ENCODE measurements at places on chromosomes 5 and 9.

- DNase-seq = peak; percentile 9
Observed at GRCh38 chr9:117644932-117645636, 59.1 kb upstream of the TLR4 start.

DNA sequence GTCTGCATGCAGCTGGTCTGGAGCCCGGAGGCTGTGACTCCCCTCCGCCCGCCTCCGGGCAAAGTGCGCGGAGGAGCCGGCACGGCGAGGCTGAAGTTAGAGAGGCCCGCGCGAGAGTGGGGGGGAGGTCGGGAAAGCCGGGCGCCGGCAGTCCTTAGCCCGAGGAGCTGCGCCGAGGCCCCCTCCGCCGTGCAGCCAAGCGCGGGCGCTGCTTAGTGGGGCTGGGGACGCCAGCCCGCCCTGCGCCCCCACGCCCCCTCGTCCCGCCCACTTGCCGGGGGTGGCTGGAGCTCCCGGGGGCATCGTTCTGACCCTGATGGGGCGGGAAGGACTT, 403 bp downstream of the NINJ1 start:
- peak; percentile 68 for DNase-seq

- DNase-seq = no peak
Observed at GRCh38 chr5:138353560-138354080, 1.1 kb downstream of the KDM3B start.

DNA sequence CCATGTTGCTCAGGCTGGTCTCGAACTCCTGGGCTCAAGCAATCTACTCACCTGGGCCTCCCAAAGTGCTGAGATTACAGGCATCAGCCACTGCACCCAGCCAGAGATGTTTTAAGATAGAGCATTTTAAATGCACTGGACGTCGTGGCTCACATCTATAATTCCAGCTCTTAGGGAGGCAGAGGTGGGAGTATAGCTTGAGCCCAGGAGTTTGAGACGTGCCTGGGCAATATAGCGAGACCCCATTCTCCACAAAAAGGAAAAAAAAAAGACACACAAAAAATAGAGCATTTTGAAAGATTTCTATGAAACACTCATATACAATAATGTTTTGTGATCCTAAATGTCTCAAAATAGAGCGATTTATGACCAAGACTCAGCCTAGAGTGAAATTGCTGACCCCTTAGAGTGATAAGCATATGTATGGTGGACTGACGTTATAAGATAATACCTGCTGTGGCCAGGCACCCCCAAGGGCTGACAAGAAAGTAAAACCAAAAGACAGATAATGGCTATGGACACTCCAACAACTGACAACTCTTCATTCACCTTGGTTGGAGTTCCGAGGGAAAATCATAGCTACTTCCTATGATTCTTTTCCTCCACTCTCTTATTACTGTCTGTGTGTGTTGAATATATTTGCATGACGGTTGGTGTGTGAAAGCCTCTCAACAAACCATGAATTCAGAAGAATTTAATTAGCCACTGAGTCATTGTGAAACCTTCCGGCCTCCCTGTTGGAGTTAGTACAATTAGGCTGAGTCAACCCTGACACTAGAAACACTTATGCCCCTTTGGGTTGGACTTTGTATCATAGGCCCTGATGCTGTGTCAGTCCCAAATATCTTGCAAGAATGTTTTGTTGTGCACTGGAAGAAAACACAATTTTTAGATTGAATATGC, 526.5 kb upstream of the NUDT12 start:
- DNase-seq = no peak

DNA sequence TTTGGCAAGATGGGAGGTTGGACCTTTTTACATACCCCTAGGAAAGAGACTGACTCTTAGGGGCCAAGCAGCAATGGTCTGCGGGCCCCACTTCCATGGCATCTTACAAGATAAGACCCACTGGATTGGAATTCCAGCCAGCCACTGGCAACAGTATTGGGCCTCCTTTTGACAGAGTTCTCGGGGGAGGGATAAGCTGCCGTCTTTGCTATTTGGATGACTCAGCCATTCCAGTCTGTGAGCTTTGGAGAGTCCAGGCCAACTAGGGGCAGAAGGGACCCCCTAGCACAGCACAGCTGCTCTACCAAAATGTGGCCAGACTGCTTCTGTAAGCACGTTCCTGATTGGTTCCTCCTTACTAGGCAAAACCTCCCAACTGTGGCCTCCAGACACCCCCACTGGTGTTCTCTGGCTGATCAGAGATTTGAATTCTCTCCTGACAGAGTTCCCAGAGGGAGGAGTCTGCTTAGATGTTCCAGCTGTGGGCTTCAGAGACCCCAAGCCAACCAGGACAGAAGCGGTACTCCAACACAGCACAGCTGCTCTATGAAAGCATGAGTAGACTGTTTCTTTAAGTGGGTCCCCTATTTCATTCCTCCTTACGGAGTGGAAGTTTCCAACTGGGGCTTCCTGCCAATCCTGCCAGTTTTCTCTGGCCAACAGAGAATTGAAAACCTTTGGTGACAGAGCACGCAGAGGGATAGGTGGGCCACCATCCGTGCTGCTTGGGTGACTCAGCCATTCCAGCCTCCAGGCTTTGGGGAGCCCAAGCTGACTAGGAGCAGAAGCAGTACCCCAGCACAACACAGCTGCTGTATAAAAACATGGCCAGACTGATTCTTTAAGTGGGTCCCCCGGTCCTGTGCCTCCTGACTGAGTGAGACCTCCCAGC, 672.1 kb upstream of the RIOK2 start:
- DNase-seq = no peak

- DNase-seq = no peak
Observed at GRCh38 chr5:150137997-150138396, 17.6 kb downstream of the PDGFRB start.

DNA sequence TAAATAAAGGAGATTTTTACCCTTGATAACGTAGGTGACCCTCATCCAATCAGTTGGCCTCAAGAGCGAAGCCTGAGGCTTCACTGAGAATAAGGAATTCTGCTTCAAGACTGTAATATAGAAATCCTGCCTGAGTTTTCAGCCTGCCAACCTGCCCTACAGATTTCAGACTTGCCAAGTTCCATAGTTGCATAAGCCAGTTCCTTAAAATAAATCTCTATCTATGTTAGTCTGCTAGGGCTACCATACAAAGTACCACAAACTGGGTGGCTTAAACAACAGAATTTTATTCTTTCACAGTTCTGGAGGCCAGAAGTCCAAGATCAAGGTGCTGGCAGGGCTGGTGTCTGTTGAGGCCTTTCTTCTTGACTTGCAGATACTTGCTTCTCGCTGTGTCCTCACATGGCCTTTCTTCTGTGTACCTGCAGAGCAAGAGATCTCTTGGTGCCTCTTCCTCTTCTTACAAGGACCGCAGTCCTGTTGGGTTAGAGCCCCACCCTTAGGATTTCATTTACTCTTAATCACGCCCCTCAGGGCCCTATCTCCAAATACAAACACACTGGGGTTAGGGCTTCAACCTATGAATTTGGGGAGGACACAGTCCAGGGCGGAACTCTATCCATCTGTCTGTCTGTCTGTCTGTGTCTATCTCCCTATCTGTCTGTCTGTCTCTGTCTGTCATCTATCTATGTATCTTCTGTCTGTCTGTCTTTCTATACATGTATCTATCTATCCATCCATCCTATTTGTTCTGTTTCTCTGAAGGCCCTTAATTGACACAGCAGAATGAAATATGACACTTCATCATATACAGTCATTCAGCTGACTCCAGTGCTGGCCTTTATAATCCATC, 17.0 kb upstream of the CMBL start:
- DNase-seq = no peak

DNA sequence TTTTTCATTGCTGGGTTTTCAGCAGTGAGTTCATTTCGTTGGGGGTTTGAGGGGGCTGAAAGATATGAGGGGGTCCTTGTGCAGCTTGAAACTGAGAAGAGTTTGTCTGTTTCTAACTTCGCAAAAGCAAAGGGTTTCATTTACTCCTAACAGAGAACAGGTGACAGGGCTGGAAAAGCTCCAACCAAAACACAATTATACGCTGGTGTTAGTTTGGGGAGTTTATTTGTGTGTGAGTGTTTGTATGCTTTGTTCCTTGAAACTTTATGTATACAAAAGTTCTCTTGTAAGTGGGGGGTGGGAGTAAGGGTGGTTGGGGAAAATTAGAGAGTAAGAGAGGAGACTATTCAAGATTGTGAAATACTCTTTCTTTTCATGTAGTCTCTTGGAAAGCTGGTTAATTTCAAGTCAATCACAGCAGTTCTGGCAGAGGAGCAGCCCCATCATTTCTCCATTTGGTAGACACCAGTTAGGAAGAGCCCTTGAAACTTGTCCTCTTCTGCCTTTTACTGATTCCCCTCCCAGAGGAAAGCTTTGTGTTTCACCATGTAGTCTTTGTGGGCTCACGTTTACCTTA, 881 bp downstream of the TNFAIP8 start:
- DNase-seq = no peak

GRCh38 chr9:90838581-90839154, 37.0 kb downstream of the SYK start:
- DNase-seq = no peak

- DNase-seq = no peak
Observed at GRCh38 chr9:17614250-17614649, 35.4 kb downstream of the SH3GL2 start.

- no peak for DNase-seq
Observed at GRCh38 chr9:110842986-110843385, 174.4 kb downstream of the MUSK start.

DNA sequence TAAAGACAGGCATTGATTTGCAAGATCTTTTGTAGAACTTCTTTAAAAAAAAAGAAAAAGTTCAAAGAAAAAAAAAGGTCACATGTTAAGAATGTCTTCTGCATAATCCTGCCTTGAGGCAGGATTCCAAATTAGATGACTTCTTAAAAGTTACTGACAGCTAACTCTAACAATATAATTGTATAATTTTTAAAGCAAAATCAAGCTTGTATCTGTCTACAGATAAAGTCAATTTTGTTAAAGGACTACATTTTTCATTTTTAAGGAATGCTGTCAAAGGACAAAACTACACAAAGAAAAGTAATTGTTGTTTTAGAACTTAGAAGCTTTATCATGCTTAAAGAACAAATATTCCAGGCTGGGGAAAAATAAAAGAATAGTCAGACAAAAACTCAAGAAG, 57.8 kb downstream of the MPDZ start:
- no peak for DNase-seq

DNA sequence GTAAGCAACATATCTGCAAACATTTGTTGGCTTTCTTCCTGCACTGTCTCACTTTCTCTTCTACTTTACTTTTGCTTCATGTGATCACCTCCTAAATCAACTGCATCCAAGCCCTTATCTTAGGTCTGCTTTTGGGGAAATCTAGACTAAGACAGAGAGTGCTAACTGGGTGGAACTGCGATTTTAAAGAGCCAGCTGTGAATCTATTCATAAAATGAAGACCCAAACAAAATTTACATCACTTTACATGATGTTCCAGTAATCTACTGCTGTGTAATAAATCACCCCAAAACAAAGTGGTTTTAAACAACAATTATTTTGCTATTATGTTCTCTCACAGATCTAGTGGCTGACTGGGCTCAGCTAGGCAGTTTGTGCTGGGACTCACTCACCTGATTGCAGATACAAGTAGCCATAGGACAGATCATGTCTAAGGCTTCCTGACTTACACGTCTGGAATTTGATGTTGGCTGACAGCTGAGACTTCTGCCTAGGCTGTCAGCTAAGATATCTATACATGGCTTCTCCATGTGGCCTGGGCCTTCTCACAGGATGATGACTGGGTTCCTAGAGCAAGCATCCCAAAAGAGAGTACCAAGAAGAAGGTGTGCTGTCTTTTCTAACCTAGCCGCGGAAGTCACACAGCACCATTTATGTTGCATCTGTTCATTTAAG, 145.1 kb upstream of the TBCA start:
- DNase-seq = no peak

GRCh38 chr5:38426490-38426889, 130.0 kb downstream of the LIFR start:
- no peak for DNase-seq

GRCh38 chr9:20884985-20885593, 146.4 kb downstream of the HACD4 start:
- DNase-seq = peak; percentile 0

DNA sequence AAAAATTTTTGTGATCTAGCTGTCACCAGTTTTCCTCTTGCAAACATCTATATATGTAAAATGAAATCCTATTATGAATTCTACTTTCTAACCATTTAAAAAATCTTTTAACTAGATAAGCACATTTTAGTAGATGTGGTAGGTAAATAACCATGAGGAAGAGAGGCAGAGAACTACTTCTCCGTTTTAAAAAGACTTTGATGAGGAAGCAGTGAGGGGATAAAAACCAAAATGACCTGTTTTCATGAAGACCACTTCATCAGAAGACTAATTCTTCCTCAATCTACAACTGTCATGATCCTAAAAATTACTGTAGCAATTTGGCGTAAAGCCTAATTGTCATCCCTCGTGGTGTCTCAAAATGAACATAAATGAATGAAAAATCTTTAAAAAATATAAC, 15.7 kb upstream of the ERBIN start:
- no peak for DNase-seq

DNA sequence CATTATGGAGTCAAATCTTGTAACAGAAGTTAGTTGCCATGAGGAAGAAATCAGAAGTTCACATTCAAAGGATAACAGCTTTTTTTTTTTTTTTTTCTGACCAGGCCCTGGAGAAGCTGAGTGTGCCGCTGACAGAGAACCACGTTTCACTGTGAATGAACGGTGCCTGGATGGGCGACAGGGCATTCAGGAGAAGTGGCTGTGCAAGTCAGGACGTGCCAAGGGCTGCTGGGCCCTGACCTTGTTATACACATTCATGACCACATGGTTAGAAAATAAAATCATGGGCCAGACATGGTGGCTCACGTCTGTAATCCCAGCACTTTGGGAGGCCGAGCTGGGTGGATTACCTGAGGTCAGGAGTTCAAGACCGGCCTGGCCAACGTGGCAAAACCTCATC, 91.6 kb downstream of the ANKH start:
- no peak for DNase-seq

GRCh38 chr5:67960939-67961338, 254.6 kb upstream of the PIK3R1 start:
- DNase-seq = no peak

GRCh38 chr5:19208397-19208796, 779.6 kb downstream of the CDH18 start:
- no peak for DNase-seq

- no peak for DNase-seq
Observed at GRCh38 chr9:76433406-76433805, 25.6 kb upstream of the GCNT1 start.

- no peak for DNase-seq
Observed at GRCh38 chr5:135323701-135324132, 75.3 kb downstream of the MACROH2A1 start.

GRCh38 chr9:86598411-86599239, 244.4 kb upstream of the TUT7 start:
- DNase-seq = no peak

GRCh38 chr5:81850501-81851357, 99.8 kb upstream of the SSBP2 start:
- no peak for DNase-seq

- DNase-seq = no peak
Observed at GRCh38 chr5:59562756-59563389, 330.7 kb downstream of the PDE4D start.

DNA sequence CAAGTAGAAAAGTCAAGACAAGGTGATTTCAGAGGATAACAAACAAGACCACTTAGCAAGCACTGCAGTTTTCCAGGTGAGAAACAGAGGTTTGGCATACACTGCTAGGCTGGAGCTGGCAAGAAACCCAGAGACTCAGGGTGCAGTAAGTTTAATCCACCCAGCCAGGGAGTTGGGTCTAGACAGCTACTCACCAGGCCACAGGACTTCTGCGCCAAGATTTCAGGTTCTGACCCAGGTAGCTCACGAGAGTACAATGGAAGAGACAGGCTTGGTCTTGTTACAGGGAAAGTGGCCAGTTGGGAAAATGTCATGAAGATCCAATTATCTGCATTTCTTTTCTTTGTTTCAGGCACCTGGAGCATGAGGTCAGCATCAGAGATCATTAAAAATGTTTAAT, 9.8 kb downstream of the SMIM23 start:
- no peak for DNase-seq

All from hypothalamus (tissue), 51 donors.